ENCODE measurements at places on chromosomes 6 and 20. TPM values are rescaled to one million over a fixed set of nuclear protein-coding genes. Genes with fewer than 3 reads are reported as not detected.

Gene HLA-DMB
- total RNA-seq = 8.1 TPM

- H3K4me3 ChIP-seq = no peak overlapping the region
- no peak for DNase-seq
- H3K27me3 ChIP-seq = no peaks in the 10 kb centered on the region
- no peak overlapping the region for H3K27ac ChIP-seq
These were observed 74.7 kb downstream of the BTBD3 start for GRCh38 chr20:11992426-11992825.

Gene HFE
- total RNA-seq = 4.2 TPM

DNA sequence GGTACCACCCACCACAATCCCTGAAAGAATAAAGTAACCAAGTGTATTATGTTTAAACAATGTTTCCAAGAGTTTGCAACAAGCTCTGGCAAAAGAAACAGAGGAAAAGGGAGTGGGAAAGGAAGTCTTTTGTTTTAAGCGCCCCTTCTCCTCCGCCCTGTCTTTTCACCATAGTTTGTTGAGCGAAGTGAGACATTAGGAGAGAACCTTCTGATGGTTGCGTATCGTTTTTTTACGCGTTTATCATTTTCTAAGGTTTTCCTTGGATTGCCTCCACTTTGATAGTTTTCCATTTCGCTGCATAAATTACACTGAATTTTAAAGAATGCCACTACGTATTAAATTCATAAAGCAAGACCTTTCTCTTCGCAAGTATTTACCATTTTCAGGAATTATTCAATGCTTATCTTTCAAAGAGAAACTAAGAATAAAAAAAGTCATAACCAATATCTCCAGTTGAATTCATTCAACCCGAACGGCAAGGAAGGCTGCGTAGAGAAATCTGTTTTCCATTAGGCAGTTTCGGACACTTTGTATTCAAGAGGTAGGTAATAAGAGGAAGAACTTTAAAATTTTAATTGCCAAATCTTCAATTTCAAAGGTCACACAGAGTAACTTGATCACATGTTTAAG, 920 bp upstream of the EPHA7 start:
- no peaks in the 10 kb centered on the region for H3K27me3 ChIP-seq
- H3K4me1 ChIP-seq = peaks cover 3% of the 10 kb centered on the region
- DNase-seq = no peak

GRCh38 chr6:139496654-139497344, 122.4 kb upstream of the CITED2 start:
- no peak for DNase-seq
- H3K27me3 ChIP-seq = no peaks in the 10 kb centered on the region
- no peak overlapping the region for H3K4me3 ChIP-seq
- no peaks in the 10 kb centered on the region for H3K36me3 ChIP-seq
- H3K27ac ChIP-seq = no peak overlapping the region

DNA sequence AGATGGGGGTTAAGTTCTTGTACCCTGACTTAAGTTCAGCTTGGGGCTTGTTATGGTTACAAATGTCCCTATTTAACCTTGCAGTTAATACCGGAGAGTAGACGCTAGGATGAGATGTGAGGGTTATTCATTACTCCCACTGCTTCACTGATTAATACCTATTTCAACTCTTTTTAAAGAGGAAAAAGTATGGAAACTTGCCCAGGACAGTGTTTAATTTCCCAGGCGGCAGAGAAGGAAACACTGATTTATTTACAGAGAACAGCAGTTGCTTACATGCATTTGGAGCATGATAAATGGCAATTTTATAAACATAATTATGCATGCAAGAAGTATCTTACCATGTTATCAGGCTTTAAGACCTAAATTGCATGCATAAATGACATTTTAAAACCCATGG, 137.7 kb downstream of the RCAN2 start:
- H3K27me3 ChIP-seq = no peaks in the 10 kb centered on the region
- no peaks in the 10 kb centered on the region for H3K4me1 ChIP-seq
- DNase-seq = no peak
- H3K27ac ChIP-seq = no peak overlapping the region
- no peaks in the 10 kb centered on the region for H3K36me3 ChIP-seq

DNA sequence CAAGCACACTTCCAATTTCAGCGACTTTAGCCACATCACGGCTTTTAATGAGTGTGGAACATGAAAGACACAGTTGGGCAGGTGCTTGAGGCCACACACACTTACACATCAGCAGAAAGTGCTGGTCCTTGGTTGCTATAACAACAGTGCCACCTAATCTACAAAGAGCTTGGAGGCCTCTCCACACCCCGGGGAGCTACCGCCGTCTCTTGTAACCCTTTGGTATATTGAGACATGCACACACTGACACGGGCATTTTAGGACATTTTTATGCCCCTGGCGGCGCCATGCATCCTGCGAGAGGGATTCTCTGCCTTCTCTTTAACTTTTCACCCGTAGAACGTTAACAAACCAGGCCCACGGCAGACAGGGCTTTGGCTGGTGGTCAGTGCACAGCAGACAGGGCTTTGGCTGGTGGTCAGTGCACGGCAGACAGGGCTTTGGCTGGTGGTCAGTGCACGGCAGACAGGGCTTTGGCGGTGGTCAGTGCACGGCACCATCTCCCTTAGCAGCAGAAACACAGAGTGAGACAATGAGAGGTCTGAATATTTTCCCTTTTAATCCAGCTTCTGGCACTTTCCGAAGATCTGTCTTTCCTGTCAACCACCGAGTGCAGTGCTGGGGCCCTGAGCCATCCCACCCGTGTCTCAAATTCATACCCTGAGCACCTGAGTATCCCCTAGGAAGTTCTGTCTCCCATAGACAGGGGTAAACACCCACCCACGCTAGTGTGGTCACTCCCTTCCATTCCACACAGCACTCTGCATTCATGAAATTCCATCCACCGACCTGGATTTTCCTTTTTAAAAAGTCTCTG, 116.6 kb upstream of the RPS6KA2 start:
- H3K27me3 ChIP-seq = no peaks in the 10 kb centered on the region
- DNase-seq = no peak
- no peak overlapping the region for H3K27ac ChIP-seq
- H3K4me1 ChIP-seq = no peaks in the 10 kb centered on the region
